Hematopoietic multipotent progenitor cell treated with erythropoietin and hydrocortisone succinate and interleukin-3 and kit ligand, for 17 days (in vitro differentiated cells): ENCODE measurements at places on chromosomes 6 and 20.

GRCh38 chr6:159762681-159763293, 942 bp downstream of the ACAT2 start:
- no peak for DNase-seq

DNA sequence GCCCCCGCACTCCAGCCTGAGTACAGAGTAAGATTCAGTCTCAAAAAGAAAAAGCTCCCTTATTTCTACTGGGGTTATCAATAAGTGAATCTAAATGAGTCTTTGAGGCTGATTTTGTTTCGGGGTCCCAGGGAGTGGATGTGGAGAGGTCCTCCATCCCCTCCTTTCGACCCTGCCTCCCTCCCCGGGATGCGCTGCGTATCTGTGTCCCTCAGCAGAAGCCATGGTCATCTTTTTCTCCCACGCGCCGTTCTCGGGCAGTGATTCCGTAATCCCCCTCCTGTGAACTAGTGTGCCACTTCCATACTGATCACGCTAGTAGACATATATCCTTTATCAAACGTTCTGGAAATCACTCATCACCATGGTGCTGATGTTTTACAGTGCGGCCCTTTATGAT, 152.9 kb downstream of the CDH4 start:
- DNase-seq: no peak

- DNase-seq: no peak
Observed at GRCh38 chr6:31474871-31475286, 23.1 kb upstream of the MICB start.

DNA sequence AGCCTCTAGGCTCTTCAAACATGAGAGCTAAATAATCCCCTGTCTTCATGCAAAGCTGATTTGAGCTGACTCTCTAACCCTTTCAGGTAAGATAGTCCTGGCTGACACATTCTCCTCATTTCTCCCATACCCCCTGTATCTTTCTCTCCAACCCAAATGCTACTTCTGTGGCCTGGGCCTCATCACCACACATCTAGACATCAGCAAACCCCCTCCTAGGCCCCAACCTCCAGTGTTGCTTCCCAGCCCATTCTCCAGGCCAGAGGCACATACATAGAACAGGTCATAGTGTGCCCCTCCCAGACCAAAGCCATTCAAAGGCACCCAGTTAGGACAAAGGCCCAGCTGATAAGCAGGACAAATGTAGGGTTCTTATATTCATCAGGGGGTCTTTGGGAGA, 84.9 kb downstream of the ANKRD60 start:
- DNase-seq: no peak

DNA sequence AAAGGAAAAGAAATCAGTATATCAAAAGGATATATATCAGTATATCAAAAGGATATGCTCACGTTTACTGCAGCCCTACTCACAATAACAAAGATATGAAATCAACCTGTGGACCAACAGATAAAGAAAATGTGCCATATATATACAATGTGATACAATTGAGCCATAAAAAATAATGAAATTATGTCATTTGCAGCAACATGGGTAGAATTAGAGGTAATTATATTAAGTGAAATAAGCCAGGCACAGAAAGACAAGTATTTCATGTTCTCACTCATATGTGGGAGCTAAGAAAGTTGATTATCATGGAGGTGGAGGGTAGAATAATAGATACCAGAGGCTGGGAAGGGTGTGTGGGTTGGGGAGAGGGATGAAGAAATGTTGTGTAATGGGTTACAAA, 102.9 kb upstream of the MARCKS start:
- no peak for DNase-seq

- peak; percentile 21 for DNase-seq
Observed at GRCh38 chr20:59598625-59599310, 5.6 kb upstream of the PHACTR3 start.

DNA sequence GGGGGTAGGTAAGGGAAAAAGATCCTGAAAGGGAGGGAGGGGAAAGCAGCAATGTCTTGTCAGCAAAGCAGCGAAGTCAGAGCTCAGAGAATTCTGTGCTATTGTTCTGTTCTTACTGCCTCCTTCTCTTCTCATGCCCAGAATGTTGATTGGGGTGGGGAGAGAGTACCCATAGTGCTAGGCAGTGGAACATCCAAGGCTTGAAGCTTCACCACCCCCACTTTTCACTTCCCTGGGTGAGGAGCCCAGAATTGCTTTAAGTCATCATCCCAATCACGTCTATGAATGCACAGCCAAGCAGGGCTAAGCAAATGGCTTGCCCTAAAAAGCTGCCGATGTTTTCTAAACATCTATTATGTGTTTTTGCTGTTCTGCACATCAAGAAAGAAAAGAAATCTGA, 16.5 kb downstream of the REPS1 start:
- no peak for DNase-seq

GRCh38 chr6:88535306-88535705, 369.2 kb upstream of the CNR1 start:
- DNase-seq: no peak

DNA sequence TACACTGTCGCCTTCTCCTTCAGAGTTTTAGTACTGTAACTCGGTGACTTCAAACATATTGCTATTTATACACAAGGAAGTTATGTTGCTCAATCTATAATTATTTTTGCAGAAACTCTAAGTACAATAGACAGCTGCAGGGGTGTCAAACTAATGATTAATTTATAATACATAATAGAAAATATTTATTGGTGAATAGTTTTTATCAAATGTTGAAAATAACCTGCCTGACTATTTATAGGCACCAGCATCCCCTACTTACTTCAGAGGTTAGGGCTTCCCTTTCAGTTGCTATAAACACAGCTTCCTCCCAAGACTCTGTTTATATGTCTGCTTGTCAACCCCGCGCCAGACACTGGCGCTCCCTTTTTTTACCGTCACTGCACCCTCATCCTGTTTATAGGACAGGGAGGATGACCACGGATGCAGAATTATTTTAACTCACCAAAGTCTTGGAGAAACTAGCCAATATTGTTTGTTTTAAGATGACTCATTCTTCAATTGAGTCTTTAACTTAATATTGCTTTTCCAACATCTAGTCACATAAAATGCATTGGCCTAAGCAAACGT, 225.0 kb downstream of the ALDH8A1 start:
- no peak for DNase-seq

DNA sequence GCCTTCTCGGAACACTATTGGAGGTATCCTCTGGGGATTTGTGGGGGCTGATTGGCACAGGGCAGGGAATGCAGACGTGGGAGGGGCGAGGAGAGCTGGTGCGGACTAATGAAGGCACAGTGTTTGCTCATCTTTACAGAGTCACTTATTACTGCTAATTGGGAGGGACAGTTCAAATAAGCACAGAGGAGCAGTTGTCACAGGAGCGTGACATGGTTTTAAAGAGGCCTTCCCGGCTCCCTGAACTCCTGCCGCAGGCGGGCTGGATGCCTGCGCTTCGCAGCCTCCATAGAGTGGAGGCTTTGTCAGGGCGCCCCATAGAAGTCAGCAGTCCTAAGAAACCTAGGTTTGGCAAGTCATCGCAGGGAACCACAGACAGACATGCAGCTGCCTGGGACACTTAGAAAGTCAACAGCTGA, 149.6 kb downstream of the LINC00237 start:
- DNase-seq: no peak

DNA sequence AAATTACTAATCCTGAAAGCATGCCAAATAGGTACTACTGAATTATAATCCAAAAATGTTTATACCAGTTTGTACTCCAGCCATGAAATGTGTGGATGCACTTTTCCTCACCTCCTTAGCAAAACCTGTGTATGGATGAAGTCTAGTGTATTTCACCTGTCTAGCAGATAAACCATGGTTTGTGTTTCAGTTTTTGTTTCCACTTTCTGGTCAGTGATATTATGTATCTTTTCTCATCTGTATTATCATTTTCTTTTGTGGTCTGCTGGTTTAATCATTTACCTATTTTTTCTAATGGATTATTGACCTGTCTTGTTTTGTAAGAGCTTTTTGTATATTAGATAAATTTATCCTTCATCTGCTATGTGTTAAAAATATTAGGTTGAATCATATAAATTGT, 41.0 kb upstream of the TMEM217 start:
- DNase-seq: no peak

- DNase-seq: no peak
Observed at GRCh38 chr20:32880635-32881034, 21.9 kb downstream of the EFCAB8 start.

- DNase-seq: no peak
Observed at GRCh38 chr20:45283551-45284057, 23.0 kb upstream of the RBPJL start.
